AG10803 (cell line): ENCODE measurements at places on chromosomes 1 and 21.
A peak's percentile ranks its signal among the peaks of the same experiment; 100 is the strongest.

DNA sequence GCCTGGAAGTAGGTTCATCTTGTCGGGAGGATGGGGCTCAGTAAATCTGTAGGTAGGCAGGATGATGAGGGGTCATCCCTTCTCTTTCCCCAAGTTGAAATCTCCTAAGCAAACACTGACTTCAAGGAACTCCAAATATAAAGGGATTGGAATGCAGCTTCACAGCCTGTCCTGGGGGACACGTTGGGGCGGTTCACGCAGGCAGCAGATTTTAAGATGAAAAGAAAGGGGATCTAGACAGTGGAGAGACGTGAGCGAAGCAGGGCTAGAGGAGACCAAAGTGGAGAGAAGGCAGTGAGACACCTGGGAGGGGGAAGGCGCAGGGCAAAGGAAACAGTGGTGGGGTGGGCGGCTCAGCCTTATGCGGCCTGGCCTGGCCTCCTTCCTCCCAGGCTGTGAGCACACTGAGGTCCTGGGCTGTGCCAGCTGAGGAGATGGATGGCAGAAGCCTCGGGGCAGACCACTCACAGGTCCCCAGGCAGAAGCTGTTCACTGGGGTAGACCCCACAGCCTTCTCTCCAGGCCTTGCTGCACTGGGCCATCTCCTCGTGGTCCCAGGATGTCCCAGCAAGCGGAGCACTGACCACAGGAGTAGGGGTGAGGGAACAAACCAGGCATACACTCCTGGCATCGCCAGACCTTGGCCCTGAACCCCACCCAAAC is 51.7 kb downstream of the TOR1AIP2 start:
- DNase-seq = no peak

- no peak for DNase-seq
Observed at GRCh38 chr1:233082778-233083550, 132.6 kb downstream of the NTPCR start.

DNA sequence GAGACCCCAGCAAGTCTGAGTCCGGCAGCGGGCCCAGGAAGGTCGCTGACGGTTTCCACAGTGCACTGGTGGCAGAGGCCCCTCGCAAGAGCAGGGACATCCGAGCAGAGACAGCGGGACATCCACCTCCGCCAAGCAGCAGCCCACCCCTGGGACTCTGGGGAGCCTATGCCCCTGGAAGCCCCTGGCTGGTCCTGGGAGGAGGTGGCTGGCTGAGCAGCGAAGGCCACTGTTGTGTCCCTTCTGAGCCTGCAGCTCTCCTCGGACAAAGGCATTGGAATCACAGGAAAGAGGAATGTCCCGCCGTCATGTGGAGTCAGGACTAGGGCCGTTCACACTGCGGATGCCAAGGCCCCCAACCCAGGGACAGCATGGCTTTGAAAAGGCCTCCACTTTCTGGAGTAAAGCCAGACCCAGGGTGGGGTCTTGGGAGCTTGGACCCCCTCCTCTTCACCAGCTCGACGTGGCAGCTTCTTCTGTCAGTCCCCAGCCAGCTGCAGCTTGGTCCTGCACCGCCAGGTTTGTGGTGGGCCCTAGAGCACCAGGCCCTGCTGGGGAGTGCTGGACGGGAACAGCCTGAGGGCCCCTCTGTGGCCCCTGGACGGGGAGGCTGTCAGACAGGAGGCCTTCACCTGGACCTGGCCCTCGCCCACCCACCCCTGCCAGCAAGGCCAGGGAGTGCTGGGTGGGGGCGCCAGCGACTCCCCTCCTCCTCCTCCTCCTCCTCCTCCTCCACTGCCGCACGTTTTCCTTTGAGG is 1.4 kb downstream of the MEGF6 start:
- no peak for DNase-seq

DNA sequence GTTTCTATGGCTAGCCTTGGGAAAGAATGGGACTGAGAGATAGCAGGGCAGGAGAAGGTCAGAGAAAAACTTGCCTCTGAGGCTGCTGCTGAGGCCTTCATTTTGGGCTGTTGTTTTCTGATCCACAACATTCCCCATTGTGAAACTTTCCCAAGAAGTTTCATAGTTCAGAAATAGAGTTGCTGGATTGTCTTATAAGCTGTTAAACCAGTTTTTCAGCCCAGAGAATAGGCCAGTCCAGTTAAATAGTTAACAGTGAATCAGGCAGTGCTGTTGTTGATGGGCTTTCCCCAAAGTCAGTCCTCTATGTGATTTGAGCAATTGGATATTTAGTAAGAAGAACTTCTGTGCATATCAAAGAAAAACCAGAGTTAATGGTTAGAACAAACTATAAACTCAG is 77.0 kb downstream of the C21orf91 start:
- no peak for DNase-seq

- no peak for DNase-seq
Observed at GRCh38 chr1:231248778-231249177, 7.8 kb downstream of the GNPAT start.

DNA sequence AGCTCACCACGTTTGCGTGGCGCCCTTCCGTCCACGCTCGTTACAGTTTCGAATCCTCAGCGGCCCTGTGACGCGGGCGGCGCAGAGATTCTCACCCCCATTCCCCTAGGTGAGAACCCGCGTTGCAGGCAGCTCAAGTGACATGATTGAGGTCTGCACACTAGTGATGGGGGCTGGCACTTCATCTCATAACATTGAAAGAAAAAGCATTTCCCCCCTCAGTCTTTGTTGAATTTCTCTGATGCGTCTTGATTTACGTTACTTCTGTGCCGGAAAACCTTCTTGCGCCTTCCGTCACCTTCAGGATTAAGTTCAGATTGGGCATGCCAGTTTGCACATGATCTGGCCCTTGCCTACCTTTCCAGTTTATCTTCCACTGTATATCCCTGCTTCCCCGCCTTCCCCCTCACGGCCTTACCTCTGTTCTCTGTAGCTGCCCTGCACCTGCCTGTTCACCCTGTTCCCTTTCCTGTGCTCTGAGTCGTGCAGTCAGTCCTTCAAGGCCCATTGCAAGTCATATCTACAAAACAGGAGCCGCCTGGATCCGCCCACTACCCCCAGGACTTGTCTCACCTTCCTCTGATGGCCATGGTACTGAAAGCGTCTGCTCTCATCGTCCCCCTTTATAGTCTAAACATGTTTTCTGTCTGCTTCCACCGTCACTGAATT is 1.1 kb downstream of the CTPS1 start:
- no peak for DNase-seq

GRCh38 chr1:189669846-189670245 is 807.8 kb downstream of the BRINP3 start:
- no peak for DNase-seq

DNA sequence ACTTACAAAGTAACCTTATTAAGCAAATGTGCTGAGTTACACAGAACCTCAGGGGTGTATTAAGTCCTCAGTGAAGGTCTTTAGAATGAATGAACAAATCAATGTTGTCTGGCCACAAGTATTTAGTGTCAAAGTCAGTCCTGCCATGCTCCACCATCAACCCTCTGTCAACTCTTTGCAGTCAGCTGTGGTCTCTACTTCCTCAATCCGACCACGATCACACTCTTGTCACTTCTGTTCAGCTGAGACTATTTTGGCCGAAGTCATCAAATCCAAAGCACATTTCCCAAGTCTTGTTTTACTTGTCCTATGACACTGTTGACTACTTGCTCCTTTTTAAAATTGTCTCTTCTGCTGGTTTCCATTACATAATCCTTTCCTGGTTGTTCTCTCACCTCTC is 173.5 kb downstream of the ST6GALNAC5 start:
- no peak for DNase-seq

DNA sequence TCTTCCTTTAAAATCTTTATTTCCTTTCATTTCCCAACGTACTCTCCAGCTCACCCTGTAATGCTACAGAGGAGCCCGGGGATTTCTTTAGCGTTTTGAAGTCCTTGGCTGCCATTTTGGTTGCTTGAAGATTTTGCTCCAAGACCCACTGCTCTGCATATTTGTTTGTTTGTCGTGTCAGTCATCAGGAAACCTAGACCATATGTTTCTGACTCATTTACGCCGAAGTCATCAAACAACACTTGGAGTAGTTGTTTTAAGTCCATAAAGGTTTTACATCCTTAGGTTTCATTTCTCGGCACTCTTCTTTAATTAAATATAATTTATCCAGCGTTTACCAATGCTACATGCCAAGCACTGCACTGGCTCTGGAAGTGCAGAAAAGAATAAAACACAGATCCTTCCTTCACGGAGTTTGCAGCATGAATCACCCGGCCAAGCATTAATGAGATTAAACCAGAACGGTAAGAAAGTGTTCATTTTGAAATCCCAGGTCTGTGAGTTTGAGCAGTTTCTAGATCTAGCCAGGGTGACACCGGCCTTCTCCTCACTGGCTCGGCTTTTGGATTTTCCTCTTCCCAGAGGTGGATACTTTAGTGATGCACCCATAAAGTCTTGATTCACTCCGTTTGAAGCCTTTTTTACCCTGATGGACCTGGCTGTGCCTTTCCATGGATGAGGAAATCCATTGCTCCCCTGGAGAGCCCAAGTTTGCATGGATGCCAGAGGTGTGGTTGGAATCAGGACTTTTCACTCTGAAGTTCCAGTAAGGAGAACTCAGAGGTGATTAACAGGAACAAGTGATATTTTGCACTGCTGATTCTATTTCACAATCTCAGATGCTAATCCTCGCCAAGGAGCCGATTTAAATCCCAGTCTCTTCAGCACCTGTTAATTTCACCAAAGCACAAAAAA is 109.3 kb downstream of the KAZN start:
- DNase-seq = no peak

GRCh38 chr21:32186804-32187203 is 92.0 kb downstream of the MIS18A start:
- no peak for DNase-seq

DNA sequence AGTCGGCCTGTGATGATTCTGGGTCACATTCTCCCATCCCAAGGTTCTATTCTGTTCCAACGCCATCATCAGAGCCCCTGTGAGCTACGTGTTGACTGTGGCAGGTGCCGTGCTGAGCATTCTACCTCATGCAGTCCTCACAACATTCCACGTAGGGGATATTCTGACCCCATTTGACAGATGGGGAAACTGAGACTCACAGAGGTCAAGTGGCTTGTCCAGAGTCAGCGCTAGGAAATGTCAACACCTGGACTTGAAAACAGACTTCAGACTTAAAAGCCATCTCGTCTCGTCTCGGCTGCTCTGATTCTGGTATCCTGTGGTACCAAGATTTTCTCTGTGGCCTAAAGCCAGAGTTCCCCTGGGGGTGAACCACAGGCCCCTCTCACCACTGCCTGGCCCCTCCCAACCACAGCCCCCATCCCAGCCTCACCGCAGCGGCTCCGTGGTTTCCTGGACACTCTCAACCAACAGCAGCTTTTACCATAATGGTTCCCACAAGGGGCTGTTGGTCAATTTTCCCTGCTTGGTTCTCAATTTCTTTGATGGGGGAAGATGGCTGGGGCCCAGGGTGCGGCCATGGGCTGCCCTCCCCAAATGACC is 39.6 kb downstream of the SDC3 start:
- DNase-seq = no peak

- no peak for DNase-seq
Observed at GRCh38 chr1:221630236-221630635, 111.7 kb downstream of the DUSP10 start.

GRCh38 chr1:240414237-240414636 is 197.7 kb downstream of the GREM2 start:
- DNase-seq = peak; percentile 95

DNA sequence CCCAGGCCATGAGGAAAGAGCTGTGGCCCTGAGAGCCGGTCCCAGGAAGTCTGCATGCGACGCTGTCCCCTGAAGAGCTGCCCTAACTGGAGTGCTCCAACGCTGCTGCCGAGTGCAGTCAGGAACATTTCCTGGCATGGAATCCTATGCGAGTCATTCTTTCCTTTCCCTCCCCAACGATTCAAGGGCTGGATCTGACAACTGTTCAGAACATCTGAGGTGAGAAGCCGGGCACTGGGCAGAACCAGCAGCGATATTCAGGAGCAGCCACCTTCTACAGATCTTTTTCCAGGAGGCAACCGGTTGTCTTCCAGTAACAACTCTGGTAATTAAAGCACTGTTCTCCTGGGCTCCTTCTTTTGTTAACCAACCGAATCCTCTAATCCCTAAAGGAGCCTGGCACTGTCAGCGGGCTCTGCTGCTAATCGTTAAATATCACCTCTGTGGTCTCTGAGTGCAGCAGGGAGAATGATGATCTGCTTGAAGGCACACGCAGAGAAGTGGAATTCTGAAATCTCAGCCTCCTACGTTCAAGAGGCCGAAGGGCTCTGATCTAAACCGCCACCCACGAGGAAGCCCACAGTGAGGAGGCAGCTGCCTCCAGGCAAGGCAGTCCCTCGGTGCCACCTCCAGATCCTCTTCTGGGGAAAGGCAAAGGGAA is 55.8 kb downstream of the SLC45A1 start:
- DNase-seq = peak; percentile 76

GRCh38 chr1:91784191-91784590 is 101.8 kb downstream of the TGFBR3 start:
- no peak for DNase-seq

DNA sequence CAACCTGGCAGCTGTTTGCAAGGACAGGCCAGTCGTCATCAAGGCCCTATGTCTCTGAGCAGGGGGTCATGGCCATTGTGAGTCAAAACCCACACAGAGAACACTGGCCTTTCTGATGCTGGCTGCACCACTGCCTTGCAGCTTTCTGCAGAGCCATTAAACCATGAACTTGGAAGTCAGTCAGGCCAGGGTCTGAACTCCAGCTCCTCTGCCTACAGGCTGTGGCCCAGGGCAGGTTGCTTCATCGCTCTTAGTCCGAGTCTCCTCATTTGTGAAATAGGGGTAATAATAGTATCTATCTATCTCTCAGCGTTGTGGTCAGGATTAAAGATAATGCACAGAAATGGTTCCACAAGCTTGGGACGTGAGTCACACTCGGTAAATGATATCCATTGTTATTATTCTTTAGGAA is 35.8 kb upstream of the HIVEP3 start:
- peak; percentile 69 for DNase-seq

DNA sequence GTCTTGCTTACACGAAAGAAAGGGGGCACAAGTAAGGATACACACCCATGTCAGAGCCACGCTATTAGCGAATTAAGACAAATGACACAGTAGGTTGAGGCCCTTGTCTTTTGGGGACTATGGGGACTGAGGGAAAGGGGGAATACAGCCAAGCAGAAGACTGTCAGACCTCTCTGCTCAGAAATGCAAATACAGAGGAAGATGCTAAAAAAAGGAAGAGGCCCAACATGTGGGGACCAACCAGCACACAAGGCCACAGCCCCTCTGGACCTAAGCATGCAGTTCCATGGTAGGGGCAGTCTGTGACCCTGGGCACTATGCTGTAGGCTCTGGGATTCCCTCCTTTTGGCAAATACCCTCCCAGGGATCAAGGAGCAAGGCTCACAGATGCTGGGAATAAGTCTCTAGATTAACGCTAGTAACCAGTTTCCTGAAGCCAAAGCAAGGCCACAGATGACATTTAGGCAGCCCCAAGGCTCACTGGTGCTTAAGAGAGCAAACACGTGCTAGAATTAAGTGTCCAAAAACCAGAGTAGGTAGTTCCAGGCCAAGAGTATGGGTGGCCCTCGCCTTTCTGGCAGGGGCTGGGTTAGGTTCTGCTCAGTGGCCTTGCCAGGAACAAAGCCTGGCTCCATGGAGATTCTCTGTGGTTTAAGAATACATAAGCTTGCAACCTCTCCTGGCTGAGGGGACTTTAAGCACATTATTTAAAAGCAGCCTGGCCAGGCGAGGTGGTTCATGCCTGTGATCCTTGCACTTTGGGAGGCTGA is 38.2 kb downstream of the RABIF start:
- DNase-seq = no peak

- DNase-seq = no peak
Observed at GRCh38 chr1:164613176-164613575, 54.2 kb downstream of the PBX1 start.
